ENCODE measurements at places on chromosomes 2 and 18.

- DNase-seq: no peak
These were observed 94.9 kb downstream of the DSEL start for GRCh38 chr18:67421651-67422050.

DNA sequence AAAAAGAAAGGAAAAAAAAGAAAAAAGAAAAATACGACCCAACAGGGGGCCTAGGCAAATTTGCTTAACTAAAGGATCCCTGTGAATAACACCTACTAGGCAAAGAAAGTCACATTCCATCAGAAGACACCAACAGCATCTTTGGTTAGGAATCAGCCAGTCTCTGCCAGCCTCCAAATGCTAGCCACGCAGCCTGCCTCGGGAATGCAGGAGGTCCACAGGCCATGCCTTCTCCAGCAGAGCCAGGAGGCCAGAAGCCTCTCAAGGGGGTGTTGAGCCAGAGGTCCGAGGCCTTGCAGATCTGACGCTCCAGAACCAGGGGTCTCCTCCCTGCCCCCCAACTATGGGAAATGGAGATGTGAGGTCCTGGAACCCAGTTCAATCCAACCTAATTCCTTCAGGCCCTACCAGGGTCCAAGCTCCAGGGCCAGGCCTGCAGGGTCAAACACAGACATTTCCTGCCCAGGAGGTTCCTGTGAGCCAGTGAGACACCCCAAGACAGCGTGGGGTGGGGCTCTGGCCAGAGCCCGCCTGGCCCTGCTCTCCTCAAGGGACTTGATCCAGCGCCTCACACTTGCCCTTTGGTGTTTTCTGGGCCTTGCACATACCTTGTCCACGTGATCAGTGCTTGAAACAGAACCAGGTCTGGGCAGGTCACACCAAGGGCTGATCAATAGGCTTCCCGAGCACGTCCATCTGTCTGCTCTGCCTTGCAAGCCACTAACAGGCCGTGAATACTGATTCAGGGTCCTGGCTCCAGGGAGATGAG, 289.6 kb upstream of the ID2 start:
- no peak for DNase-seq

- DNase-seq: no peak
These were observed 308.9 kb upstream of the CCDC68 start for GRCh38 chr18:55268151-55268601.

DNA sequence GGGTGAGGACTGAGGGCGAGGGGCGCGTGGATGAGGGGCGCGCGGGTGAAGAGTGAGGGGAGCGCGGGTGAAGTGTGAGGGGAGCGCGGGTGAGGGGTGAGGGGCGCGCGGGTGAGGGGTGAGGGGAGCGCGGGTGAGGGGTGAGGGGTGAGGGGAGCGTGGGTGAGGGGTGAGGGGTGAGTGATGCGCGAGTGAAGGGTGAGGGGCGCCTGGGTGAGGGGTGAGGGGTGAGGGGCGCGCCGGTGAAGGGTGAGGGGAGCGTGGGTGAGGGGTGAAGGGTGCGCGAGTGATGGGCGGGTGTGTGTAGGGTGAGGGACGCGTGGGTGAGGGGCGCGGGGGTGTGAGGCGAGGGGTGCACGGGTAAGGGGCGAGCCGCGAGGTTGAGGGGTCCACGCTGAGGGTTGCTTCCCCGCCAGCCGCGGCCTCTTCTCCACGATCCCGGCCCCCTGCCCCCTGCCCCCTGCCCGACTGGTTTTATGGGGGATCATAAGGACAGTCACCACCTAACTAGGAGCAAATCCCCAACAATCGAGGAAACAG, 1.1 kb upstream of the SLC66A2 start:
- DNase-seq: no peak

DNA sequence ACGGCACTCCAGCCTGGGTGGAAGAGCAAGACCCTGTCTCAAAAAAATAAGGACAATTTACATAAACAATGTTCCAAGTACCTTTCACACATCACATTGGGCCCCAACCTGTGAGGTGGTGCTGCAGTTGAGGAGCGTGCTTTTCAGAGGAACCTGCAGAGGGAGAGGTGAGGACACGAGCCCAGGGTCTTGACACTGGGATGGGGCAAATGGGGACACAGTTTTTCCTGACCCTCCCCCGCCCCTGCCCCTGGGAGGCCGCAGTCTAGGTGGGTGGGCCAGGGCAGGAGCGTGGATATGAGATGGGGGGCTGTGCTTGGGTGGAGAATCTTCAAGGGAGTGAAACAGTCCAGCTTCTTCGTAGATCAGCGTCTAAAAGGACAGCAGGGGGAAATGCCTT, 112.9 kb downstream of the SEPTIN10 start:
- DNase-seq: no peak

GRCh38 chr2:16682431-16683118, 16.9 kb upstream of the CYRIA start:
- DNase-seq: no peak
